ENCODE measurements at places on chromosomes 16 and 17. TPM values are rescaled to one million over a fixed set of nuclear protein-coding genes. Genes with fewer than 3 reads are reported as not detected.
A peak's percentile ranks its signal among the peaks of the same experiment; 100 is the strongest.

Gene TBC1D3H
- total RNA-seq: 5.9 TPM

Gene KRTAP16-1
- not detected for total RNA-seq

Gene CEMP1
- total RNA-seq: not detected

Gene HS3ST6
- total RNA-seq: not detected

Gene ADAD2
- not detected for total RNA-seq

Gene CALB2
- 3.5 TPM for total RNA-seq

Gene SLC13A2
- not detected for total RNA-seq

Gene GH2
- total RNA-seq: not detected

Gene P2RX1
- 3.9 TPM for total RNA-seq

Gene NPIPA2
- 0.87 TPM for total RNA-seq

Gene B3GNT9
- 9.3 TPM for total RNA-seq

- no peak overlapping the region for H3K4me3 ChIP-seq
- no peak overlapping the region for H3K27ac ChIP-seq
- no peaks in the 10 kb centered on the region for H3K4me1 ChIP-seq
- DNase-seq: no peak
- H3K36me3 ChIP-seq: no peaks in the 10 kb centered on the region
Observed at GRCh38 chr16:24848065-24848464, 2.3 kb downstream of the SLC5A11 start.

DNA sequence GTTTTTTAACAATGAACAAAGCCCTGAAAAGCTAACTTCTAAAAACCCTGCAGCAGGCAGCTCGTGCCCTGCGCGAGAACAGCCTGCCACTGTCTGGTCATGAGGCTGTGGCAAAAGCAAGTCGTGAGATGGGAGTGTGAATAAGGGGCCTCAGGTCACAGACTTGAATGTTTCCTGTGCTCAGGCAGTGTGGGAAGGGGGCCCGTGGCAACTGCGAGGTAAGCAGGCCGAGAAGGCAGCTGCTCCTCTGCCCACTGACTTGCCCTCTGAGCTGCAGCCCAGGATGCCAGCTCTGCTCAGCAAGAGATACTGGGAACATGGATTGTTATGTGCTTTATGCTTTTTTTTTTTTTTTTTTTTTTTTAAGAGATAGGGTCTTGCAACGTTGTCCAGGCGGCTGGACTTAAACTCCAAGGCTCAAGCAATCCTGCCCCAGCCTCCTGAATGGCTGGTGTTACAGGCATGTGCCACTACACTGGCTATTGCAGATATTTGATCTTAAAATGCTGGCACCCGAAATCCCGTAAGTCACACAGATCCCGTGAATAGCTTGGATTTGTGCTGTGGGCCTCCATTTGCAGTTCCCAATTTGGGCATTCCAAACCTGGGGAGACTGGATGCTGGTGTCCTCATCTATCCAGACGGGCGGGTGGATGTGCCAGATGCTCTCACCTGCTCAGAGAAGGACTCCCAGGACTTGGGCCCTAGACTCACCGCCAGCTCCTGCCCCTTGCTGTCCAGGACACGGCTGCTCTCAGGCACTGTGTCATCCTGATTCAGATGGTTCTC is 44.0 kb downstream of the UBN1 start:
- DNase-seq: no peak
- H3K27ac ChIP-seq: no peak overlapping the region
- H3K36me3 ChIP-seq: no peaks in the 10 kb centered on the region
- no peak overlapping the region for H3K4me3 ChIP-seq
- H3K27me3 ChIP-seq: no peaks in the 10 kb centered on the region
- no peaks in the 10 kb centered on the region for H3K4me1 ChIP-seq

DNA sequence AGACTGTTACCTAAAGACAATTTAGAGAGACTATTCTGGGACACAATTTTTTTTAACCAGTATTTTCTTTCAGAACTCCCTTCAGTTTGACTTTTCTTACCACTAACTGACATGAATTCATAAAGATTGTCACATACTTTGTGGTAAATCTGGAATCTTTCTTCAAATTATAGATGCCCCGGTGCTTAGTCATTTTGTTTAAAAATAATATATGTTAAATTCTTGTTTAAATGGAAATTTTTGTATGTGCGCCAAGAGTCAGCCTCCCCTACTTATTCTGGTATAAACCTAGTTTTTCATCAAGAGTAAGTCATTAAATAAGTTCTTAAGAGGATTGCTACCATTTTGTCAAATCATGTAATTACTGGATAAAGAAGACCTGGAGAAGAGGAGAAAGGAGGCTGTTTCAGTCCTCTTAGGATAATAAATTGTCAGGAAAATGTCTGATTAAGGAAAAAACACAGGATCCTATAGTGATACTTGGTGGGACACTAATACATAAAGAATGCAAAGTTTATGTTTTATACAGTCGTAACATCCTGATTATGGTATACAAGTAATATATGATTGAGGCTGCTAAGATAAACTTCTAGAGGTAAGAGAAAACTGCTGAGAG is 424.4 kb downstream of the PMP22 start:
- no peak for DNase-seq
- H3K27me3 ChIP-seq: no peaks in the 10 kb centered on the region
- H3K27ac ChIP-seq: no peak overlapping the region
- H3K4me3 ChIP-seq: no peak overlapping the region
- no peaks in the 10 kb centered on the region for H3K4me1 ChIP-seq

- no peaks in the 10 kb centered on the region for H3K27me3 ChIP-seq
- no peak overlapping the region for H3K27ac ChIP-seq
- no peaks in the 10 kb centered on the region for H3K4me1 ChIP-seq
Observed at GRCh38 chr17:15662681-15663080, 21.4 kb downstream of the TRIM16 start.

GRCh38 chr16:53581784-53582183 is 78.8 kb upstream of the AKTIP start:
- no peaks in the 10 kb centered on the region for H3K4me1 ChIP-seq
- DNase-seq: no peak
- no peak overlapping the region for H3K27ac ChIP-seq

- no peaks in the 10 kb centered on the region for H3K27me3 ChIP-seq
- no peaks in the 10 kb centered on the region for H3K36me3 ChIP-seq
- no peak for DNase-seq
- H3K27ac ChIP-seq: no peak overlapping the region
- no peak overlapping the region for H3K4me3 ChIP-seq
Observed at GRCh38 chr17:41585301-41586056, 1.2 kb downstream of the KRT14 start.

- no peak overlapping the region for H3K4me3 ChIP-seq
- no peaks in the 10 kb centered on the region for H3K36me3 ChIP-seq
- no peak overlapping the region for H3K27ac ChIP-seq
- no peaks in the 10 kb centered on the region for H3K27me3 ChIP-seq
- DNase-seq: no peak
Observed at GRCh38 chr17:64410750-64411490, 20.3 kb upstream of the PECAM1 start.

GRCh38 chr17:77096570-77097214 is 44.1 kb upstream of the SEC14L1 start:
- peaks cover 36% of the 10 kb centered on the region for H3K4me1 ChIP-seq
- H3K27me3 ChIP-seq: no peaks in the 10 kb centered on the region
- peak overlapping the region; percentile 26 for H3K27ac ChIP-seq
- peak; percentile 36 for DNase-seq

GRCh38 chr17:13583996-13584700 is 17.6 kb downstream of the HS3ST3A1 start:
- H3K27me3 ChIP-seq: no peaks in the 10 kb centered on the region
- no peaks in the 10 kb centered on the region for H3K4me1 ChIP-seq
- H3K36me3 ChIP-seq: no peaks in the 10 kb centered on the region
- no peak overlapping the region for H3K27ac ChIP-seq
- no peak overlapping the region for H3K4me3 ChIP-seq
- no peak for DNase-seq

GRCh38 chr17:9750524-9750923 is 40.9 kb downstream of the DHRS7C start:
- DNase-seq: no peak
- no peaks in the 10 kb centered on the region for H3K4me1 ChIP-seq
- no peak overlapping the region for H3K27ac ChIP-seq
- no peaks in the 10 kb centered on the region for H3K27me3 ChIP-seq

GRCh38 chr16:30893744-30894539 is at the start of gene BCL7C:
TSS of gene BCL7C (minus strand) at chr16:30894077. CDS start at chr16:30893944, 133 bp downstream.
- H3K27me3 ChIP-seq: no peaks in the 10 kb centered on the region
- H3K4me1 ChIP-seq: peaks cover 26% of the 10 kb centered on the region
- DNase-seq: peak; percentile 81
- H3K27ac ChIP-seq: peak within 1 kb of the TSS; percentile 100

- peak overlapping the region; percentile 57 for H3K27ac ChIP-seq
- no peak overlapping the region for H3K4me3 ChIP-seq
- peak; percentile 50 for DNase-seq
- no peaks in the 10 kb centered on the region for H3K36me3 ChIP-seq
- no peaks in the 10 kb centered on the region for H3K4me1 ChIP-seq
- H3K27me3 ChIP-seq: no peaks in the 10 kb centered on the region
Observed at GRCh38 chr17:2222901-2223616, 80.5 kb downstream of the SMG6 start.

GRCh38 chr17:38748892-38749222 is 721 bp upstream of the PCGF2 start:
- H3K4me1 ChIP-seq: peaks cover 49% of the 10 kb centered on the region
- peak overlapping the region; percentile 79 for H3K4me3 ChIP-seq
- H3K27ac ChIP-seq: peak overlapping the region; percentile 83
- no peaks in the 10 kb centered on the region for H3K27me3 ChIP-seq
- peaks cover 5% of the 10 kb centered on the region for H3K36me3 ChIP-seq

DNA sequence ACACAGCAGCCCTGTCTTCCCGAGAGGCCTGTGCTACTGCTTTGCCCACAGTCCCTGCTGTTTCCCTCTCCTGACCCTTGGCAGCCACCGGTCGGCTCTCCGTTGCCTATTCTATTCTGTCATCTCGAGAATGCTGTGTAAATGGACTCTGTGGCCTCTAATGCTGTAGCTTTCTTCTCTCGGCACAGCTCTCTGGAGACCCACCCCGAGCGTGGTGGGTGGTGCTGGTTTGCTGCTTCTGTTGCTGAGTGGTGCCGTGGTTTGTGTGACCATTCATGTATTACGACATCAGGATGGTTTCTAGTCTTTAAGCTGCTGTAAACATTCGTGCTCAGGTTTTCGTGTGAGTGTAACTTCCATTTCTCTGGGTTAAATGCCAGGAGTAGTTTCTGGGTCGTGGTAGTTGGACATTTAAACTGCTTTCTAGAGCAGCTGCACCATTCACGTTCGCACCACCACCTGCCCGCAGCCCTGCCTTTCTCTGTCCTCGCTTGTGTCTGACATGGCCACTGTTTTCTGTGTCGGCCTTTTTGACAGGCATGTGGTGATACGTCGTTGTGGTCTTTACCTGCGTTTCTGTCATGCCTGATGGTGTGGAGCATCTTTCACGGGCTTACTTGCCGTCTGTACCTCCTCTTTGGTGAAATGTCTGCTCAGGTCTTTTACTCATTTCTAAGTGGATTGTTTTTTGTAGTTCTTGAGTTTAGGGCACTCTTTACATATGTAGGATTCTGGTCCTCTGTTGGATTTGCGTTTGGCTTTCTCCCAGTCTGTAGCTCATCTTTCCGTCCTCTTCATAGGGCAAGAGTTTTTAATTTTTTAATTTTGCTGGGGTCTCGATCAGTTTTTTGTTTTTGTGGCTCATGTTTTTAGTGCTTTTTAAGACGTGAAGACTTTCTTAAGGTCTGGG is 47.7 kb upstream of the ZNF750 start:
- no peak overlapping the region for H3K27ac ChIP-seq
- no peak overlapping the region for H3K4me3 ChIP-seq
- no peaks in the 10 kb centered on the region for H3K27me3 ChIP-seq
- H3K36me3 ChIP-seq: no peaks in the 10 kb centered on the region

DNA sequence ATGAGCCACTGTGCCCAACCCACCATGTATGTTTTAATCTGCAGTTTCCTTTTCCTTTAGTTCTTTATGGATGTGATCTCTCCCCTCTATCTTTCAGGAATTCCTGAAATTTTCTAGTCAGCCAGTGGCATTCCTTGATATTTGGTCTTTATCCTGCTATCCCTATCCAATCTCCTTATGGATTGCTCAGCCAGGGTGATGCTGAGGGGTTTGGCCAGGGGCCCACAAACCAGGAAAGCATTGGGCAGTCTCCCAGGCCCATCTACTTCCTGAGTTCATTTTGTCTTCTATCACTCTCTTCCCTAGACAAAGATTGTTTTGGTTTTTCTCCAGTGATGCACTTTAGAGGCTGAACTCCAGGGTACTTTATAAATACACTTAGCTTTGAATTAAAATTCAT is 115.9 kb downstream of the KATNIP start:
- H3K4me1 ChIP-seq: no peaks in the 10 kb centered on the region
- H3K36me3 ChIP-seq: no peaks in the 10 kb centered on the region
- H3K27ac ChIP-seq: no peak overlapping the region
- no peak for DNase-seq

DNA sequence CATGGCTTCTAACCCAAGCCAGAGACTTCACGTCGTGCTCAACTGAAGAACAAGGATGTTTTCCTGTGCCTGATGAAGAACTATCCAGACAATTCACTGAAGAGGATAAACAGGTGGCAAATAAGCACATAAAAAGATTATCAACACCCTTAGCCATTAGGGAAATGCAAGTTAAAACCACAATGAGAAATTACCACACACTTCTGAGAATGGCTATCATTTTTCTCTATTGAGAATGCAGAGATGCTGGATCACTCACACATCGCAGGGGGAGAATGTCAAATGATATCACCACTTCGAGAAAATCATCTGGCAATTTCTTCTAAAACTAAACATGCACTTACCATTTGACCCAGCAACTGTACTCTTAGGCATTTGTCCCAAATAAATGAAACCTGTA is 162.8 kb downstream of the IRX3 start:
- H3K36me3 ChIP-seq: no peaks in the 10 kb centered on the region
- DNase-seq: no peak
- H3K4me3 ChIP-seq: no peak overlapping the region
- no peak overlapping the region for H3K27ac ChIP-seq
- no peaks in the 10 kb centered on the region for H3K27me3 ChIP-seq
- H3K4me1 ChIP-seq: no peaks in the 10 kb centered on the region

GRCh38 chr17:34756637-34757021 is 177.2 kb downstream of the TMEM132E start:
- no peak overlapping the region for H3K4me3 ChIP-seq
- no peaks in the 10 kb centered on the region for H3K27me3 ChIP-seq
- H3K4me1 ChIP-seq: no peaks in the 10 kb centered on the region
- H3K36me3 ChIP-seq: no peaks in the 10 kb centered on the region

- no peaks in the 10 kb centered on the region for H3K27me3 ChIP-seq
- H3K4me3 ChIP-seq: no peak overlapping the region
- no peak for DNase-seq
- no peaks in the 10 kb centered on the region for H3K36me3 ChIP-seq
- H3K27ac ChIP-seq: no peak overlapping the region
Observed at GRCh38 chr17:57652811-57653210, 92.3 kb downstream of the CCDC182 start.

Measured in tibial nerve (tissue), 4 donors.